ENCODE measurements at places on chromosomes 3 and 15.
A peak's percentile ranks its signal among the peaks of the same experiment; 100 is the strongest.

- DNase-seq = no peak
These were observed 300.5 kb downstream of the ADAMTS17 start for GRCh38 chr15:100041127-100041828.

GRCh38 chr3:124283652-124284023 lies 291.7 kb upstream of the ROPN1 start:
- no peak for DNase-seq

- DNase-seq = no peak
These were observed 60.3 kb downstream of the CMSS1 start for GRCh38 chr3:99878005-99878404.

- no peak for DNase-seq
These were observed 8.3 kb upstream of the PRR23C start for GRCh38 chr3:139052802-139053600.

GRCh38 chr3:41464401-41464800 lies 265.1 kb downstream of the CTNNB1 start:
- no peak for DNase-seq

GRCh38 chr3:69930564-69930963 lies 69.0 kb upstream of the SAMMSON start:
- no peak for DNase-seq

GRCh38 chr3:120203016-120203415 lies 82.0 kb downstream of the GPR156 start:
- peak; percentile 16 for DNase-seq

GRCh38 chr3:36457667-36458066 lies 77.4 kb downstream of the STAC start:
- DNase-seq = no peak

DNA sequence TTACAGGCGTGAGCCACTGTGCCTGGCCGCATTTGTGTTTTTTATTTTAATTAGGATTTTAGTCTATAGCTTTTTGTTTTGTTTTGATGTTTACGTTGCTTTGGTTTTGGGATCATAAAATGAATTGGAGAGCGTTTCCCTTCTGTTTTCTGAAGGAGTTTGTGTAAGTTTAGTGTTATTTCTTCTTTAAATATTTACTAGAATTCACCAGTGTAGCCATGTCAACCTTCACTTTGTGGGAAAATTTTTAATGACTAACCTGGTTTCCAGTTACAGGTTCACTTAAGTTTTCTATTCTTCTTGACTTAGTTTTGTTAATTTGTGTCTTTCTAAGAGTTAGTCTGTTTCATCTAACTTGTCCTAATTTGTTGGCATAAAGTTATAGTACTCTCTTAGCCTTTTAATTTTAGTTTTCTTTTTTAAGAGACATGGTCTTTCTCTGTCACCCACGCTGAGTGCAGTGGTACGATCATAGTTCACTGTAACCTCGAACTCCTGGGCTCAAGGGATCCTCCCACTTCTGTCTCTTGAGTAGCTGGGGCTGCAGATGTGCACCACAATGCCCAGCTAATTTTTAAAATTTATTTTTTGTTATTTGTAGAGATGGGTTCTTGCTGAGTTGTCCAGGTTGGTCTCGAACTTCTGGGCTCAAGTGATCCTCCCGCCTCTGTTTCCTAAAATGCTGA lies 61.0 kb downstream of the CHD2 start:
- no peak for DNase-seq

- DNase-seq = no peak
These were observed 436.8 kb downstream of the MFSD1 start for GRCh38 chr3:159238646-159239045.

DNA sequence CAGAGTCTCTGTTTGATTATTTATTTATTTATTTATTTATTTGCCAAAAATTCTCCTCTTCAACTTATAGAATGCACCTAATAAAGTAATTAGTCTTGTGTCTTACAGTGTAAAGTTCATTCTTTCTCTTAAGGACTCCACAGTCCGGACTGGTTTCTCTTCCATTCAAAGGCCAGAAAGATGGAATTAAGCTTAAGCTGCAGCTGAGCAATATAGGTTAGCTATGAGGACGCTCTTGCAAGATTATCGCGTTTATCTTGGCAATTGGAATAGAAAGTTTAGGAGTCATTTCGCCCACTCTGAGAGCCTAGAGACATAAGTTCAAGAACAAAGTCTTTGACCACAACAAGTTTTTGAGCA lies 15.0 kb downstream of the TAGLN3 start:
- DNase-seq = no peak

DNA sequence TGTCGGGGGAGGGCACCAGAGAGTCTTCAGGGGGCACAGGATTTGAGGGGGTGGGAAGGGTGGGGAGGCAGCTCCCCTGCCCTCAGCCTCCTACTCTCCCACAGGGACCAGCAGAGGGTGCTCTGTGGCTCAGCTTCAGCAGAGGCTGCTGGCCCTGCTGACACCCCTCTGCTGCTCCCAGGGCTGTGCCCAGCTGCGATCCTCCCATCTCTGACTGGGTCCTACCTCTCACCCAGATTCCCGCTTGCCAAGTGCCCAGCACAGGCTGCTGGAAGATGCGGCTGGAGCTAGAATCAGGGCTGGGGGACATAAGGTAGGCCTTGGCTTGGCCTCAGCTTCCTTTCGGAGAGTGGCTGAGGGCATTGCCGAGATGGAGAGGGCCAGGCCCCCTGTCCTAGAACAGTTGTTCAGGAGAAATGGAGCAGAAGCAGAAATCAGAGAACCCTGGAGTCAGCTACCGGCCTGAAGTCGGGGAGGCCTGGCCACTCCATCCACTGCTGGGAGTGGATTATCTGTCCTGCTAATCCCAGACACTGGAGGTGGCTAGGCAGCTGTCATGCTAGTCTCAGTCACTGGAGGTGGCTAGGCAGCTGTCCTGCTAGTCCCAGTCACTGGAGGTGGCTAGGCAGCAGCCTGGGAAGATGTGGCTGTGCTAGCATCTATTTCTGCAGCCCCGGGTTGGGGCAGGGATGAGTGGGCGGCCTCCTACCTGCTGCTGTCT lies 3.9 kb downstream of the GRM2 start:
- DNase-seq = no peak

DNA sequence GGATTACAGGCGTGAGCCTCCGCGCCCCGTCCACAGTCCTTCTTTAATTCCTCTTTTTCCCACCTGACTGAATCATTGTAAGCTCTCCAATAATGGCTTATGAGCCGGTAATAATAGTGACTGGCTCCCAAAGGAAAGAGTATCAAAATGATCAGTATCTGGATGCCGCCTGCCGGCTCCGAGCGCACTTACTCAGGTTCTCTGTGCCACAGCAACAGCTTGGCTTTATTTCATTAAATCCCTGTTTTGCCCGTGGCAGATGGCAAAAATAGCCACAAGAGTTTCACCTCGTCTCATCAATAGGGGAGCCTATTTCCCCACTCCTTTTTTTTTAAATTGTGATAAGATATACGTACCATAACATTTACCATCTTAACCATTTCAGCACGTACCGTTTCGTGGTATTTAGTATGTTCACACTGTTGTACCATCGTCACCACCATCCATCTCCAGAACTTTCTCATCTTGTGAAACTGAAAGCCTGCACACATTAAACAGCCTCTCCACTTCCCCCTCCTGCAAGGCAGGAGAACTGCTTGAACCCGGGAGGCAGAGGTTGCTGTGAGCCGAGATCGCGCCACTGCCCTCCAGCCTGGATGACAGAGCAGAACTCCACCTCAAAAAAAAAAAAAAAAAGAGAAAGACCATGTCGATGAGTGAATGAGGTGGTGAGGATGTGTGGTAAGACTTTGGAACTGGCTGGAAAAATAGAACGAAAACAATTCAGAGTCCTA lies 80.7 kb upstream of the DLG1 start:
- no peak for DNase-seq

DNA sequence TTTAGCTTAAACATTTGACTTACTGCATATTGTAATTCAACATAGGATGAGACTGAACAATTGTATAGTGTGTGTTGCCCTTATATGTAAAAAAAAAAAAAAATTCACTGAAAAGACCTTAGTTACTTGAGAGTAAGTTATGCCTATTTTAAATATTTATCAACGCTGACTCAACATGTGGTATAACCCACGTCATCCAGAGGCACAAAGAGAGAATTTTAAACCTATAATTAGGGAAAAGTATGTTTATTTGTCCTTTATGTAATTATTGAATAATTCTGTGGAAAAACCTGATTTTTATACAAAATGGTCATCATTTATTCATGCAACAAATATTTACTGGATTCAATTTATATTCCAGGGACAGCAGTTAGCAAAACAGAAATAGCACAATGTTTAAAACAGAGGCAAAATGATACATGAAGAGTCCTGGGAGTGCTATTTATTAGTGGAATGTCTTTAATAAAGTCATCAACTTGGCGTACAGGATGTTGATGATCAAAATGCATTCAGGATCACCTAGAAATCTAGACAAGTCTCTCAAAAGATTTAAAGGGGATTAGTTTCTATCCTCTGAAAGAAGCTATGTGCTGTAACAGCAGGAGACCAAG lies 223.7 kb downstream of the PCCB start:
- DNase-seq = no peak

GRCh38 chr3:131193641-131194238 lies 167.1 kb downstream of the NEK11 start:
- no peak for DNase-seq

- DNase-seq = no peak
These were observed 207.7 kb upstream of the CFAP20DC start for GRCh38 chr3:59257506-59257905.
